ENCODE measurements at places on chromosomes 7 and 10.

DNA sequence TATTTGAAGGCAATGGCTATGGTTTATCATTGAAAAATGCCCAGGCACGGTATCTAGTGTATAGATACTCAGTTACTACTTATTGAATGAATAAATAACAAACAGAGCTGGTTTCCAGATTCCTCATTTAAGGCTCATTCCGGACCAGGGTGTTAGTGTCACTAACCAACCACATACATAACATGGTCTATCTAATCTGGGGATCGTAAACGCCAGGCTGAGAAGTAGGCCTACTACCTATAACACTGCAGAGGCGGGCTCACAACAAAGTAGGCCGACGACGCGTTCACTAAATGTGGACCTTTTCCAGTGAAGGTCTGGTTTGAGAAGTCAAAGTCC is 423 bp downstream of the LSM5 start:
- no peak for DNase-seq

DNA sequence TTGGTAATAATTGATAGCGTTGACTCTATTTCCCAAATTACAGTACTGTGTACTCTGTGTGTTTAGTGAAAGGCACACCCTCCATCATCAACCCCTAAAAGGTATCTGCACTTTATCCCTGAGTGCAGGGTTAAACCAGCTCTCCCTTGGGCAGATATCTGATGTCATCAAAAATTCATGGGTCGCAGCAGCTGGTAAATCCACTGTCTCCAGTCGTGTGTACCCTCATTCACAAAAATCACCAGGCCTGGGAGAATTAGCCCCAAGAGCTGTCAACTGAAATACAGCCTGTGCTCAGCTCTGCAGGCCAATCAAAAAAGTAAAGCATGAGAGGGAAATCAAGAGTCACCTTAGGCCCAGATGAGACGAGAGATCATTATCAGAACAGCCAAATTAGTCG is 103.7 kb downstream of the HIP1 start:
- DNase-seq, result no peak

DNA sequence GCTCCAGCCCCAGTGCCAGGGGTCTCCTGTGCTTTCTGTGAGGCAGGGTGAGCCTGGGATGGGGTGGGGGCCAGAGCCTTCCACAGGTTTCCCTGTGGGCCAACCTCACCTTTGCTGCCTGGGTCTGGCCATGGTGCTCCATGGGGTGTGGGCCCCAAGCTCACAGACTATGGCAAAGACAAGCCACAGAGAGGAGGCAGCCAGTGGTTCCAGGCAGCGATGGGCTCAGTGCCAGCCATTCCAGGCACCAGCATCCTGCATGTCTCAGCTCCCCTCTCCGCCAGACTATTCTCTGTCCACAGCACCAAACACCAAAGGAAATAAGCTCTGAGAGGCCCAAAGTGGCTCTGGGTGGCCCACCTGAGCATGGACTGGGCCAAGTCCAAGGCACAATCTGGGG is 133.5 kb downstream of the PTPN20 start:
- DNase-seq, result no peak

DNA sequence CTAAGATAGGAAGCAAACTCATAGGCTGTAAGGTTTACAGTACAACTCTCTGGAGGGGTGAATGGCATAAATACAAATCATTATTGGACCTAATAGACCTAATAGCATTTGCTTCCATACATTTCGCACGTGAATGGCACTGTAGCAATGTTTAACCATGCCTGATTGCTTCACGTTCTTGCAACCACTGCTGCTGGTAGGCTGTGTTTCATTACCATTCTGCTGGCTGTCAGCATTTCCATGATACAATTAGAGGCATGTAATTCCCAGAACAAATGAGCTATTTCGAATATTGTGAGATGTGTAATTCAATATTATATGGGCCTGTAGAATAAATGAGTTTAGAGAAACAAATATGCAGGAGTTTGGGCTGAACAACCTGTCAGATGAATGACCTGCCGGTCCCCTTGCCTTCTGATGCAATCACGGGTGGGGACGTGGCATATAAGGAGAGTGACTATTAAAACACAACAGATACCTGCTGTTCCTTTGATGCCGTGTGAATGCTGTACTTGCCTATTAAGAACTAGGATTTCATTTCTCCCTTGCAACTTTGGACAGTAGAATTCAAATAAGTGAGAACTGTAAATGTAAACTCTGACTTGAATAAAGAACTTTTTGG is 393.4 kb downstream of the ACTR3B start:
- no peak for DNase-seq

DNA sequence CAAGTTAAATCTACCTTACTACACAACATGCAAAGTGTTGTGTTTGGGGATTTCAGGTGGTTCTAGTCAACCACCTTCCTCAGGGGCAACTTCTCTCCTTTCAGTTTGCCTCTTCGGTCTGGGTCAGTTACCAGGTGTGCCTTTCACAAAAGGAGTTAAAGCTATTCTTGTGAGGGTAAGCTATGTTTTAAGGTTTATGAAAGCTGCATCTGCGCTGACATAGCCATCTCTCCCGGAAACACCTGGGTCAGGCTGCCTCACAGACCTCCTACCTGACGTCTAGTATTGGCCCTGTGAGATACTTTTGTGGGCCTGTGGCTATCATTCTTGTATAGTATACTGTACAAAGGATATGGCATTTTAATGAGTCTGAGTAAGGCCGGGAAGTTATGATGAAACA is 67.7 kb upstream of the ITGA8 start:
- no peak for DNase-seq

DNA sequence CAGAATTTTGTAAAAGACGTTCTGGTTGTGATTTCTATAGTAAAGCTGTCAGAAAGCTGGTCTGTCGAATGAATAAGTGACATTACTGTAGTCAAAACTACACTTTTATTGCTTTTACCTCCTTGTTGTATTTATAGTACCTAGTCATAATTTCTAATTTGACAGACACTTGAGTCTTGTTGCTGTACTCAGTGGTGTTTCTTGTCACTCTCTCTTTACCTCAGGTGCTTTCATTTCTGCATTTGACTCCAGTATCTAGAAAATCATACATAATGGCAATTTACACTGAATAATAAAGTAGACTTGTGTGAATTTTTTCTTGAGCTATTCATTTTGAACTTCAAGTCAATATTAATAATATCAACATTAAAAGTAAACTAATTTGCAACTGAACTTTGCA is 257.6 kb upstream of the TEX47 start:
- no peak for DNase-seq

- DNase-seq, result peak; percentile 63
These were observed 190.6 kb upstream of the CCDC6 start for GRCh38 chr10:60096761-60097513.

DNA sequence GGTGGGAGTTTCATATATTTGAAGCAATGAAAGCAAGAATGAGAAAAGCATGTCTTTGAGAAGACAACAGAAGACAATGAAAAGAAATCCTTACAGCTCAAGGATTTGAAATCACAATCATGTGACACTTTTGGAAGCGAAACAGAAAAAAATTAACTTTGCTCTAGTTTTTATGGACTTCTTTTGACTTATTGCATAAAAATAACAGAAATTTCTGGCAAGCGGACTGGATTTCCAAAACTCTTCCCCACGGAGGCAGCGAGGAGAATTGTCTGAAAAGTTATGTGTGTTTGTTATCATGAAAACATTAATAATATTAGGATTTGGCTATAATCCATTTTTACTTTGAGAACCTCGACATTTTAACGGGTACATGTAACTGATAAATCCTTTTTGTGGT is 223.3 kb downstream of the LRMDA start:
- no peak for DNase-seq

DNA sequence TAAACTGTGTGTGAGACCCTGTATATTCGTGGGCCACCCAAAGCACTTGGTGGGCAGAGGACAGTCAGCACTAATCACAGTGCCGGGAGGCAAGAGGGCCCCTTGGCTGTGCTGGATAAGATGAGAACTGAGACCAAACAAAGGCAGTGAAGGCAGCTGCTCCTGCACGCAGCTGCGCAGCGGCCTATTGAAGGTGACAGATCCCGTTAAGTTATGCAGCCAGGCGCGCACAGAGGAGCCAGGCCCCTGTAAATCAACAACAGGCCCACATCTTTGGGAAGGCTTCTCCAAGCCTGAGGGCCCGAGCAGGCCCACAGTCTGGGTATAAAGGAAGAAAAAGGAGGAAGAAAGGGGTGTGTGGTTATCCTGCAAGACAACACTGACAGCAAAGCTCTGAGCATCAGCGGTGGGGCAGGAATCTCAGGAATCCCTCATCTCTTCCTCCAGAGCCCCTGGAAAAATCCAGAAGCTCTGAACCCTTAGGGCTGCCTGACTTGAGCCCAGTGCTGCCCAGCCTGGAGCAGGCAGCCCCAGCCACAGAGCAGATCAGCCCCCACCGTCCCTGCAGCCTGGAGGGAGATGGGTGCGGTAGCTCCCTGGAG is 154.2 kb downstream of the ARHGAP12 start:
- DNase-seq, result no peak

DNA sequence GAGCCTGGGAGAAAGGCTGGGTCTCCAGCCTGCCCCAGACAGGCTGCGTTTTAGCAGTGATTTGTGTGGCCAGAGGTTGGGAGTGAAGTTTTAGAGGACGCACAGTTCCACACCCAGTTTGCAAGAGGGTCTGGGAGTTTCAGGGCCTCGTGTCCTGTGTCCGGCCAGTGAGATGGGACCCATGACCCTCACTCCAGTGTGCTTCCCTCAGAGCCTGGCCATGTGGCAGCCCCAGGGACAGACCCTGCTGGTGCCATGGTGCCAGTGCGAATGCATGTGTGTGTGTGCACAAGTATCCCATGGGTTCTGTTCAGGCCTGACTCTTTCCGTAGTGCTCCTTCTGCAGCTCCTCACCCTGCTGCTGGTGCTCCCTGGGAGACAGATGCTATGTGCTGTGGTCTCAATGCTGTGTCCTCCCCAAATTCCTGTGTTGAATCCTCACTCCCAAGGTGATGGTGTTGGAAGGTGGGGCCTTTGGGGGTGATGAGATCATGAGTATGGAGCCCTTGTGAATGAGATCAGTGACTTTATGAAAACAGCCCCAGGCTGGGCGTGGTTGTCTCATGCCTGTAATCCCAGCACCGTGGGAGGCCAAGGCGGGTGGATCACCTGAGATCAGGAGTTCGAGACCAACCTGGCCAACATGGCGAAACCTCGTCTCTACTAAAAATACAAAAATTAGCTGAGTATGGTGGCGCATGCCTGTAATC is 16.5 kb downstream of the ECHDC3 start:
- DNase-seq, result no peak

Measured in GM12865 (cell line).